Hepatocyte (in vitro differentiated cells): ENCODE measurements at places on chromosomes 6 and 20.

DNA sequence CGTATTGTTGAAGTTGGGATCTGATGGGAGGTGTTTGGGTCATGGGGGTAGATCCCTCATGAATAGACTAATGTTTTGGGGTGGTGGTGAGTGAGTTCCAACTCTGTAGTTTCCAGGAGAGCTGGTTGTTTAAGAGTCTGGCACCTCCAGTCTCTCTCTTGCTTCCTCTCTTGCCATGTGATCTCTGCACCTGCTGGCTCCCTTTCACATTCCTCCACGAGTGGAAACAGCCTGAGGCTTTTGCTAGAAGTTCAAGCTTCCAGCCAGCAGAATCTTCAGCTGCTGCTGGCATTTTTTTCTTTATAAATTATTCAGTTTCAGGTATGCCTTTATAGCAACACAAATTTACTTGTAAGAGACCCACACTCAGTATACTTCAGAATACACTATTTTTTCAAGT is 1021.6 kb downstream of the EYS start:
- DNase-seq, result no peak

DNA sequence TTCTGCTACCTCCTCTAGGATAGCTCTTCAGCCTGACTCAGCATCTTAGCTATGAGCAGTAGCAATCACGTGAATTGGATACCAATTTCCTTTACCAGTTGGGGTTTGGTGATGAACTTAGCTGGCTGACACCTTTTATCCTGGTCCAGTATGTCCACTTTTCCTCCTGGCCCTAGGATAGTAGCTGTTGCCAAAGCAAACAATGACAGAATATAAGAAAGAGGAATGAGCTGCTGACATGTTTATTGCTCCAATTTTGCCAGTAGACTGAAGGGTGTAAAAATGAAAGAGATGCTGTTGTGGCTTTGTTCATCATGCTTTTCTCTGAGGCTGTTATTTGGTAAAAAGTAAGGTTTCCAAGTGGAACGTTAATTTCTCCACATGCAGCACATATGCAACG is 168.3 kb upstream of the JAG1 start:
- DNase-seq, result no peak

- peak; percentile 61 for DNase-seq
Observed at GRCh38 chr6:105431226-105431625, 28.3 kb upstream of the PREP start.

GRCh38 chr20:51249215-51249614 is 226.3 kb upstream of the KCNG1 start:
- no peak for DNase-seq

- DNase-seq, result no peak
Observed at GRCh38 chr20:52984451-52984810, 12.3 kb downstream of the TSHZ2 start.

DNA sequence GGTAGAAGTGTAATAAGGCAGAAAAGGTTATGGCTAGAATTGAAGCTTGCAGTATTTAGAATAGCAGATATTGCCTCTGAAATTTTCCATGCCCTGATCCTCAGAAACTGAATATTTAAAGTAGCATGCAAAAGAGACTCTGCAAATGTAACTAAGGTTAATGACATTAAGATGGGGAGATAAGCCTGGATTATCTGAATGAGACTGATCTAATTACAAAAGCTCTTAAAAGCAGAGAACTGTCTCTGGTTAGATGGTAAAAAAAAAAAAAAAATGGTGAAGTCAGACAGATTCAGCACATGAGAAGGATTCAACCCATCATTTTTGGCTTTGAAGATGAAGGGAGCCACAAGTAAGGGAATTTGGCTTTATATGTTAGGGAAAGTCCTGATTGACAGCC is 503.7 kb upstream of the IRAK1BP1 start:
- no peak for DNase-seq

- DNase-seq, result no peak
Observed at GRCh38 chr6:134809130-134809529, 140.8 kb downstream of the ALDH8A1 start.

- no peak for DNase-seq
Observed at GRCh38 chr20:4555188-4555890, 166.4 kb upstream of the PRND start.

- no peak for DNase-seq
Observed at GRCh38 chr6:82904860-82905259, 160.8 kb downstream of the UBE3D start.

GRCh38 chr20:59176812-59177211 is 13.2 kb downstream of the ZNF831 start:
- DNase-seq, result no peak

GRCh38 chr20:44532981-44533331 is 11.1 kb upstream of the SERINC3 start:
- no peak for DNase-seq

- no peak for DNase-seq
Observed at GRCh38 chr6:56949265-56949664, 5.6 kb upstream of the BEND6 start.

DNA sequence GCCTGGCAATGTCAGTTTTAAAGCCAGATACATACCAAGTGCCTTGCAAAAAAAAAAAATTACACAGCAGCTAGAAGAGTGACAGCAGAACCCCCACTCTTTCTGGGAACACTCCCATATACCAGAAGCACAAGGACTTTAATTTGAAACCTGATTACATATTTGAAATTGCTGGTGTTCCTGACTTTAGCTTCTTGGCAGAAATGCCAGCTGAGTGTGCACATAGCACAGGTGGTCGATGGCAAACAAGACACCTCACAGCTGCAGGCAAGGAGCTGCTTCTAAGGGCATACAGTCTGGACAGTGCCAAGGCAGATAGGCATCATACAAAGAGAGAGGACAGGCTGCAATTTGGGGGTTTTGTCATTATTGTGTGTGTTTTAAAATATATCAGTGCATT is 150.7 kb upstream of the SGK1 start:
- no peak for DNase-seq

- no peak for DNase-seq
Observed at GRCh38 chr6:70411542-70412251, 1.6 kb upstream of the FAM135A start.

DNA sequence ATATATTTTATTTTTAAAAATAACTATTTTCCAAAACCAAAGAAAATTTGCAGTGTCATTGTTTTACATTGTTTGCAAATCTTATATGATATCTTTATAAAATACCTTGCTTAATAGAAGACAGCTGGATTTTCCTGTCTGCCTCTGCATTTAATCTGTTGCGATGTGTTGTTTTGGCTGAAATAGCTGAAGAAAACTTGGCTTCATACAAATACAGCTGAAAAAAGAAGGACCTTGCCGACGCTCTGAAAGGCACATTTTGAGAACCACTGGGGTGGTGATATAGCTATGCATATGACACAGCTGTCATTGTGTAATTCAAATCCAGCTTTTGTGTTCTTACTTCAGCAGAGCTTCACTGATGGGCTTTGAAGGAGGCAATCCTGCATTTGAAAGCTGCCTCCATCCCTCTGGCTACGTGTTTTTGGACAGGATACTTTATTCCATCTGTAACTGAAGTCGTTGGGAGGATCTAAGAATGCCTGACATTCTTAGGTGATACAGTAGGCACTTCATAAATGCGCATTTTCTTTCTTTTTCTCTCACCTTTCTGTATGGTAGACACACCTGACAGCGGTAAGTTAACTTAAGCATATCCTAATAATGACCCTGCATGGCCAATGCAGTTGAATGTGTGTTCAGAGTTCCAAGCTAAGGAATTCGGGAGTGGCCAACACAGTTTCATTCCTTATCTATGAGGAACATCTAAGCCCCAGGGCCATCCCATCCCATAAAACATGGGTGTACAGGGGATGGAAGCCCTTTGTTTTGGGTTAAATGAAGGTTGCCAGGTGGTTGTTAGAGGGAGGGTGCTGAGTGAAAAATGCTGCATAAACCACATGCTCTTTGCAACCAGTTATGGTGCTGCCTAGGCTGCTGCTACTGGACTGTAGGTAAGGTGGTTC is 213.0 kb downstream of the TFAP2A start:
- DNase-seq, result no peak

GRCh38 chr6:109631403-109631802 is 59.6 kb downstream of the AK9 start:
- DNase-seq, result no peak

GRCh38 chr20:42886046-42886445 is 303.7 kb downstream of the PTPRT start:
- no peak for DNase-seq

- DNase-seq, result no peak
Observed at GRCh38 chr6:170453586-170454511, 99.3 kb downstream of the PSMB1 start.

- no peak for DNase-seq
Observed at GRCh38 chr6:48474136-48474535, 363.1 kb upstream of the PTCHD4 start.

DNA sequence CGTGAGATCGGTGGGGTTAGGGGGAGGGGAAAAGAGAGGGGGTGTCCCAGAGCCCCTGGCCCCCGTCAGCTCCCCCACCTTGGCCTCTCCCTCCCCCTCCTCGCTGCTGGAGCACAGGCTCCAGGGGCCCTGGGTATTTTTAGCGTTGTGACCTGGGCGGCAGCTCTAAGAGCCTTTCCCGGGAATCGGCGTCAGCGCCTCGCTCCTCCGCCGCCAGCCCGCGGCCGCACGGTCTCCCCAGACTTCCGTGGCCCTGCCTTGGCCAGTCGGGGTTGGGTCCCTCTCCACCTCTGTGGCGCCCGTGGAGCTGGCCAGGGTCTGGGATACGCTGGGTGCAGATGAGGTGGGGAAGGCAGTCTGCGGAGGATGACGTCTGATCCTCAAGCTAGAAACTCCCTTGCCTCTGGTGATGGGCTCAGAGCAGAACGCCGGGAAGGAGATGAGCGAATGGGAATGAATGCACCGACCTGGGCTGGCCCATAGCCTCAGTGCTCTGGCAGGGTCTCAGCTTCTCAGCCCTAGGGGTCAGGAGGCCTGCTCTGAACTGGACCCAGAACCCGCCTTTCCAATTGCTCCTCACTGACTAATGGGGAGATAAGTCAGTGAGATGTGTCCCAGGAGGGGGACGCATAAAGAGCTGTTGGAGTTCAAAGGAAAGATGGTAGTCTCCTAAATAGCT is 883 bp upstream of the DBNDD2 start:
- DNase-seq, result peak; percentile 46

- DNase-seq, result no peak
Observed at GRCh38 chr6:108157234-108157980, 8.4 kb upstream of the NR2E1 start.

DNA sequence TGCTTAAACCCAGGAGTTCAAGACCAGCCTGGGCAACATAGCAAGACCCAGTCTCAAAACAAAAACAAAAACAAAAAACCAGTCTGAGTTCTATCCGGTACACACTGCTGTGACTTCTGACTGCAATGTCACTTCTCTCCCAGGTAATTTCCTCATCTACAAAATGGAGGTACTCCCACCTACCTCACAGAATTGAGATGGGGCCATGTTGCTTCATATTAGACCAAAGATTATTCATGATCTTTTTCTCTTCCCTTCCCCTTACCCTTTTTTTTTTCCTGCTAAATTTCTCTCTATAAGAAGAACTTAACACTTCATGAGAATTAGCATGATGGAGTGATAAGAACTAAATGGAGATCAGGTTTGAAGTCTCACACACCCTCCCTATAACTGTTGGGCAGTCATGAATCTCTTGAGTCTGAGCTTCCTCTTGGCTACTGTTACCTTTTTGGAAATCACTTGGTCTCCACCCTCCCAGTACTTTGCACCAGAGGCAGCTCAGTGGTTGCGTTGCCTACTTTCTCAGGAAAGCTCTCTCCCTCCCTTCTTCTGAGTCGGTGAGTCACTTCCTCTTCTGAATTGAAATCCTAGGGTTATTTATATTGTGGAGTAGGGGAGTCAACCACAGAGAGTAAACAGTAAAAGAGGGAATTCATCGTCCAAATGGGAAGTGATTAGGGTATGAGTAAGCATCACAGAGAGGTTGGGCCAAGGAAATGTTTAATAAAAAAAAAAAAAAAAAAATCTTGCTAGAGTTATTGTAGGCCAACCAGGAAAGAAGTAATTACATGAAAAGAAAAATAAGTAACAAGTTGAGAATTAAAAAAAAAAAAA is 59.9 kb upstream of the MAP7 start:
- peak; percentile 69 for DNase-seq

GRCh38 chr6:7591770-7592169 is 1.8 kb downstream of the SNRNP48 start:
- no peak for DNase-seq

DNA sequence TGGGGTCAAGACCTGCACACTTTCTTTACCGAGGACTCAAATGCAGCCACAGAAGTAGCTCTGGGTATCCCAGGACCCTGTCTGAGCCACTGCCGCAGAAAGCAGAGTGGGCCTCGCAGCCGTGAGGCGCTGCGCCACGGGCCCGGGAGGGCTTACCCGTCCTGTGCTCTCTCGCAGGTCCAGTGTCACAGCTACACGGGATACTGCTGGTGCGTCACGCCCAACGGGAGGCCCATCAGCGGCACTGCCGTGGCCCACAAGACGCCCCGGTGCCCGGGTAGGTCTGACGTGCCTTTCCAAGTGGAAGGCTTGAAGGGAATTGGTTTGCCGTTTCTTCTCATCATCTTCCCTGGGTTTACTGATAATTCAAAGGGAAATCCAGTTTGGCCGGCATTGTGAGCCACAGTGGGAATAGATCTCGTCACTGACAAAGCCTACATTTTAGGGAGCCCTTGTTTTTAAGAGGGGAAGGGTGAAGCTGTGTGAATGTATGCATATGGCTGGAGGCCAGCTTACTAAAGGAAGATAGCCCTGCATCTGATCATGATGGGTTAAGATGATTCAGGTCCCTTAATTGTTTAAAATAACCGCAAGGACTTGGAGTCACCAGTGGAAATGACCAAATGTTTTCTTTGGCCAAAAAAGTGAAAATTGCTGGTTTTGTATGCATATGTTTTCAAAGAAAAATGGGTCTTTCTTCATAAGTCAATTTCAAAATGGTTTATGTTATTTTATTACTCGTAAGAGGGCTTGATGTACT is 86.6 kb downstream of the SMOC2 start:
- no peak for DNase-seq

GRCh38 chr6:138446821-138447220 is 42.8 kb downstream of the HEBP2 start:
- DNase-seq, result no peak

DNA sequence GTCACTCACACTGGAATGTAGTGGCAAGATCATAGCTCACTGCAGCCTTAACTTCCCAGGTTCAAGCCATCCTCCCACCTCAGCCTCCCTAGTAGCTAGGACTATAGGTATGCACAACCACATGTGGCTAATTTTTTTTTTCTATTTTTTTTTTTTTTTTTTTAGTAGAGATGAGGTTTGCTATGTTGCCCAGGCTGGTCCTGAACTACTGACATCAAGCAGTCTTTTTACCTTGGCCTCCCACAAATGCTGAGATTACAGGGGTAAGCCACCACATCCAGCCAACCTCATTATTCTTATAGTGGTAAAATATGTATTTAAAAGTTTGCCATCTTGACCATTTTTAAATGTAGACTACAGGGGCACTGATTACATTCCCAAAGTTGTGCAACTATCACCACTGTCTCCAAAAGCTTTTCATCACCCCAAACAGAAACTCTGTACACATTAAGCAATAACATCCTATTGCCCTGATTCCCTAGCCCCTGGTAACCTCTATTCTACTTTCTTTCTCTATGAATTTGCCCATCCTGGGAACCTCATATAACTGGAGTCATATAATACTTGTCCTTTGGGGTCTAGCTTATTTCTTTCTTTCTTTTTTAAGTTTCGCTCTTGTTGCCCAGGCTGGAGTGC is 268.0 kb upstream of the JARID2 start:
- no peak for DNase-seq
